ENCODE measurements at places on chromosomes 1 and 21.

GRCh38 chr1:97042551-97042950 lies 321.0 kb downstream of the PTBP2 start:
- no peak for DNase-seq

DNA sequence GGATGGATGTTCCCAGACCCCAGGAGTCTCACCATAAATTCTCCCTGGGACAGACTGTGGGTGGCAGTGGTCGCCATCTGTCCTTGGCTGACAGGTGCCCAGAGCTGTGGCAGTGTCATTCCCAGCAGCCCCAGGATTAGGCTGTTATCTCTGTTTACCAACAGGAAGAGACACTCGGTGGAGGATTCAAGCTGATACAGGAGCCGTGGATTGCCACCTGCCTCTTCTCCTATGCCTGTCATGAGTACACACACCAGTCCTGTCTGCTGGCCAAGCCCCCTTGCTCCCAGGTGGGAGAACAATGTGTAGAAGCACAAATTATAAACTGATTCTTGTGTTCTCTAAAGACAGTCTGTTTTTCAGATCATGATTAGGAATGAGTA lies 152.6 kb downstream of the ETS2 start:
- DNase-seq: no peak

DNA sequence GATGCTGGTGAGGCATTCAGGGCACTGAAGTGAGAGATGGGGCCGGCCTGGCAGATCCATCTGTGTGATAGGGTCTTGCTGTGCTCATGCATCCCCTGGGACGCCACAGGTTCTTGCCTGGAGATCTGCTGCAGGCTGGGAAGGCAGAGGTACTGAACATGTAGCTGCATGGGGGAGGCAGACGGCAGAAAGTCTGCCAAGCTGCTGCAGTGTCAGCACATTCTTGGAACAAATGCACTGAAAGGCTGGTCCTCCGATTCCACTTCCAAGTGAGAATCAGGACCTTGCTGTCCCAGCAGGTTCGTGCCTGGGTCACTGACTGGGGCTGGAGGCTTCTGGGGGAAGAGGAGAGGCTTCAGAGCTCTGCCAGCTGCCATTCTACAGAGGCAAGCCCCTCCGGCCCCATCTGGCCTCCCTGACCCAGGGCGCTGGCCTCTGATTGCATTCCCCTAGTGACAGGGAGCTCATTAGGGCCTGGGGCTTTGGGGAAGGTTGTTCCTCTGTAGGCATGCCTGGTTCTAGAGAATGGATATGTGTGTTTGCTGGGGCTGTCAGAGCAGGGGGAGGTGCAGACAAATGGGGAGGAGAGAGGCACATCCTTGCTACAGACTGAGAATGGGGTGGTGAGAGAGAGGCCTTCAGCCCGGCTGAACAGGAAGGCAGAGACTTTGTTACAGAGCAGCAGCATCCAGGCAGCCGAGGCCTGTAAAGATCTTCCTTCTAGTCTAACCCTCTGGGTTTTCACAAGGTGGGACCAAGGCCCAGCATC lies 174.0 kb downstream of the TRABD2B start:
- DNase-seq: no peak

DNA sequence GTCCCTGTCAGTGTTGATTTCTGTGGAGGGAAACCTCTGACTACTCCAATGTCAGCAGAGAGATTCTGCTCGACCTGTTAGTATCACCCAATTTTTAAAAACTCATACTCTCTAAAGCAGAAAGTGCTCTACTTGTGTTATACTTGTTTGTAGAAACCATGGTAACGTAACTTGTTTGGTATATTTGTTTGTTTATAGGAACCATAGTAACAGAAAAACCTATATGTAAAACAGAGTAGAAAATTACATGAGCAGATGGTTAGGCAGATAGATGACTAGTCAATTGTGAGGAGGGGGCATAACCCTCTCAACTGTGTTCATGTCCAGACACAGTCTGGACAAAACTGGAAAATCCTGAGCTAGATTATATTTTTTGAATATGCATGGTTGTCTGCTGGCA lies 6.7 kb downstream of the TRIM45 start:
- peak; percentile 6 for DNase-seq

- peak; percentile 11 for DNase-seq
These were observed 27.5 kb upstream of the SLC30A1 start for GRCh38 chr1:211606332-211606913.

DNA sequence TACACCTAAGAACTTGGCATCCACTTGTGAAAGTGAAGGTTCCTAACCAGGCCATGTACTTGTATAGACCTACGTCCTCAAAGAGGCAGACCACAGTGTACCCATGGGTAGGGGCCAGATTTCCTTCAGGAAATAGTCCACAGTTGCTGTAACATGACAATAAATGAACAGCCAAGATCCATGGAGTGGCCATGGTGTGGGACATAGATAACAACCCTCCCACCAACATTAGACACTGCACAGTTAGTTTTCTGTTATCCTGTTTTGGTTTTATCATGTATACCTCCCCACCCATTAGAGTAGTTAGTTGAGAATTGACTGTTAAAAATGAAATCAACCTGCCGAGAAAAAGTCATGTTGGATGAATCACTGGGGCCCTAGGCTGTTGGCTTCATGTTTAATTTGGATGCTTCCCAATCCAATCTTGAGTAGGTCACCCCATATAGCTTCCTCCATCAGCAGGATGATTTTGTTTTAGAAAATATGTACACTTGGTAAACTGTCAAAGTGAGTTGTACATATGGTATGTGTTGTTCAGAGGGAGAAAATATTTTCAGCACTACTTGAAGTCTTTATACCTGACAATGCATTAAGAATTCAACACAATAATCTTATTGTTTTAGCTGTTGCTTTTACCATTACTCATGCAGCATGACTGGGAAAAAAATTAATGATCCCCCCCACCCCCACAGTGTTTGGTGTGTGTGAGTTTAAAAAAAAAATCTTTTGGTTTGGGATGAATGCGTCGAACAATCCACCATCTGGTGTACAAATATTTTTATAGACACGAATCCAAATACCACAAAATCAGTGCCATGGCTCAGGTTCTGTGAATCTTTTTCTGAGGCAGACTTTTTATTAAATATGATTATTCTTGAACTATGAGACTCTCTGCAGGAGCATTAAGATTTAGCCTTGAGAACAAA lies 88.3 kb upstream of the ARHGAP29 start:
- no peak for DNase-seq

DNA sequence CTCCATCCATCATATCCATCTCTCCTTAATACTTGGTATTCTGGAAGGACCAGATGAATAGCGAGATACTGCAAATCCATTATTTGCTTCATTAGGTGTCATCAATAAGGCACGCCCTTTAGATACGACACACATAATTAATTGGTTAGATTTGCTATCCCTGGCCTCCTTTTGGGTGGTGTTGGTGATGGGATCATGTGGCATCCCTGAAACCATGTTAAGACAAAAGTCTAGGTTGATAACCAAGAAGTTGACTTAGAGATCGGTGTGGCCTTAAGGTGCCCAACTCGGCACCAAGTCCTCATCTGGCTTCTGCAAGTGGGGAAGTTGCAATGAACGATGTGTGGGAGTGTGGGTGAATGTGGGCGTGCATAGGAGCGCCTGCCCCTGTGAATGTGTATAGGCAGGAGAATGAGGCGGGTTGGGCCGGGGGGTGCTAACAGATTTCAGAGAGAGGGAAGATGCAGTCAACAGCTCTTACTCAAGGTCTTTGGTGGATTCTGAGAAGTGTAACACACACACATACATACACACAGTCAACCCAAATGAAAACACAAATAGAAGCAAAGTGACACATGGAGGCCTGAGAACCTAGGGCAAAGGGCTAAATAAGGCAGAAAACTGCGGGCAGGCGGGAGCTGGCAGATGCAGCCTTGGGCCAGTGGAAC lies 415.7 kb upstream of the ESRRG start:
- no peak for DNase-seq

DNA sequence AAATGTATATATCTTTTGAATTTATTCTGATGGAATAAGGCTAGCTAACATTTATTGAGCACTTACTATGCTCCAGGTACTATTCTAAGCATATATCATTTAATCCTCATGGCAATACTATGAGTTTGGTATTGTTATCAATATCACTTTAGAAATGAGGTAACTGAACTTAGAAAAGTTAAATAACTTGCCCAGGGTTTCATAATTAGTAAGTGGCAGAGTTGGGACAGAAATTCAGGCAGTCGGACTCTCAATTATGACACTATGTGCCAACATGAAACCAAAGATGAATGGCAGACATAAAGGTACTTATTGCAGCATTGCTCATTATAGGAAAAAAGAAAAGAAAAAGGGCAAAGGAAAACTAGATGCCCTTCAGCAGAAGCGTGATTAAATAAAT lies 48.2 kb downstream of the RAB3GAP2 start:
- no peak for DNase-seq
